ENCODE measurements at places on chromosomes 1 and 21.

GRCh38 chr1:89060091-89060490, 4.9 kb downstream of the GBP1 start:
- H3K27ac ChIP-seq: no peak overlapping the region
- no peaks in the 10 kb centered on the region for H3K4me1 ChIP-seq
- H3K36me3 ChIP-seq: no peaks in the 10 kb centered on the region
- no peak for DNase-seq

GRCh38 chr1:209409780-209410179, 173.7 kb upstream of the CAMK1G start:
- no peak overlapping the region for H3K27ac ChIP-seq
- no peak for DNase-seq
- H3K4me1 ChIP-seq: no peaks in the 10 kb centered on the region
- H3K36me3 ChIP-seq: no peaks in the 10 kb centered on the region

- H3K4me1 ChIP-seq: peaks cover 17% of the 10 kb centered on the region
- no peaks in the 10 kb centered on the region for H3K36me3 ChIP-seq
- H3K4me3 ChIP-seq: no peak overlapping the region
These were observed 65.2 kb downstream of the BCAR3 start for GRCh38 chr1:93616221-93616995.

GRCh38 chr1:2956576-2956975, 64.7 kb upstream of the ACTRT2 start:
- H3K27ac ChIP-seq: no peak overlapping the region
- H3K4me1 ChIP-seq: no peaks in the 10 kb centered on the region
- no peak for DNase-seq
- H3K27me3 ChIP-seq: no peaks in the 10 kb centered on the region

GRCh38 chr21:46207006-46207919, 21.3 kb downstream of the LSS start:
- DNase-seq: peak; percentile 39
- H3K27ac ChIP-seq: no peak overlapping the region
- H3K27me3 ChIP-seq: no peaks in the 10 kb centered on the region
- H3K36me3 ChIP-seq: peaks cover 11% of the 10 kb centered on the region

DNA sequence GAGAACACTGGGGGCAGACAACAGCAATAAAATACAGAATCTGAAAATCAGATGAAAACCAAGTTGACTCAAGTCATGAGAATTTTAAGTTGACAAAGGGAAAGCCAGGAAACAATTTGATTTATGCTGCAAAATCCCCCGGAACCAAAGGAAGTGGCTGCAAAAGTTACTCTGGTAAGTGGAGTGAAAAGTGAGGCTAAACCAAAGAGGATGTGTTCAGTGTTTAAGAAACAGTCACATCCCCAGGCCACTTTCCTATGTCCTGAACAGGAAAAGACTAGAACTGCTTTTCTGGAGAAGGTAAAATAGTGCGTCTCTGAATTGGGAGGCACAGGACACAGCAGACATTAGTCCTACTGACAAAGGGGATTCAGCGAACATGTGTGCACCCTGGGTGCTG, 5.9 kb downstream of the TARBP1 start:
- no peak overlapping the region for H3K4me3 ChIP-seq
- no peak overlapping the region for H3K27ac ChIP-seq
- H3K27me3 ChIP-seq: no peaks in the 10 kb centered on the region
- DNase-seq: no peak
- peaks cover 12% of the 10 kb centered on the region for H3K4me1 ChIP-seq

DNA sequence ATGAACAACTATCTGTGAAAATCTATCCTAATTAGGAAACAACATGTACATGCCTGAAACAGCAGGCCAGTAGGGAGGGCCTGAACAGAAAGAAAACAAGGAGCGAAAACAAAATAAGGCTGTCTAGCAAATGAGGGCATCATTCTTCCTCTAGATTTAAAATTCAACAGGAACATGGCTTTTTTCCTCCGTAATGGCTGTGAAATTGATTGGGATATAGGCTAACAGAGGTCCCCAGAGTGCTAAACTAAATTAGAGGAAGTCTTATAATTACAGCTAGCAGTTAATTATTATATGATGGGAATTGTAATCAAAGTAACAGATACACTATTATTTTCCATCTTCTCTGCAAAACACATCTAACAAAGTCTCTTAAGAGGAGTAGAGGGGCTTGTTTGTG, 51.7 kb upstream of the TIAM1 start:
- H3K27ac ChIP-seq: no peak overlapping the region
- DNase-seq: no peak
- no peaks in the 10 kb centered on the region for H3K27me3 ChIP-seq
- no peaks in the 10 kb centered on the region for H3K36me3 ChIP-seq
- H3K4me3 ChIP-seq: no peak overlapping the region
- no peaks in the 10 kb centered on the region for H3K4me1 ChIP-seq

DNA sequence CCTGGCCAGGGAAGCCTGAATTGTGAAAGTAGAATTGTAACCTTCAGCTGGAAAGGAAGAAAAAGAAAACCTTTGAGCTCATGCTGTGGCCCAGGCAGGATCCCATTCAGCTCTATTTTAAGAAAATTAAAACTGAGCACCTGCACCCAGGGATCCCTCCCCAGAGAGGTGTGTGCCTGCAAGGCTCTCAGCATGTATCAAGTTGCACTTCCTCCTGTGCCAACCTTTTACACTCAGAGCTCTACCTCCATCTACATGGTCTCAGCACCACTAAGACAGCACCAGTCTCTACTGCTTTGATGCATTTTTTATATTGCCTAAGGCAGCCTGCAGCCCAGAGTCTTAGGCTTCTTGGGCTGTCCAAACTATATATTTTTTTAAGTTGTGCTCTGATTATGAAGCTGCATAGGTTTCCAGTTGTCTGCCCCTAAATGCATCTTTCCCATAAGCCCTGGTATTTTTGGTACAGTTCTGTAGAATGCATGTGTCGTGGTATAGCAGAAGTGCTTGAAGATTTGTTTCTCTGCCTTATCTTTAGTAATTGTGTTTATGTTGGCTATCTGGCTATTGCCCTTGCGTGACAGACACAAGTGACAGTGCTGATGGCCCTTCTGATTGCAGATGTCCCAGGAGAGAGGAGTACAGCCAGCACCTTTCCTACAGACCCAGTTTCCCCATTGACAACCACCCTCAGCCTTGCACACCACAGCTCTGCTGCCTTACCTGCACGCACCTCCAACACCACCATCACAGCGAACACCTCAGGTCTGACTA, 63.1 kb downstream of the PTPRC start:
- H3K27me3 ChIP-seq: no peaks in the 10 kb centered on the region
- DNase-seq: no peak
- no peaks in the 10 kb centered on the region for H3K36me3 ChIP-seq
- H3K4me3 ChIP-seq: no peak overlapping the region
- H3K27ac ChIP-seq: no peak overlapping the region

DNA sequence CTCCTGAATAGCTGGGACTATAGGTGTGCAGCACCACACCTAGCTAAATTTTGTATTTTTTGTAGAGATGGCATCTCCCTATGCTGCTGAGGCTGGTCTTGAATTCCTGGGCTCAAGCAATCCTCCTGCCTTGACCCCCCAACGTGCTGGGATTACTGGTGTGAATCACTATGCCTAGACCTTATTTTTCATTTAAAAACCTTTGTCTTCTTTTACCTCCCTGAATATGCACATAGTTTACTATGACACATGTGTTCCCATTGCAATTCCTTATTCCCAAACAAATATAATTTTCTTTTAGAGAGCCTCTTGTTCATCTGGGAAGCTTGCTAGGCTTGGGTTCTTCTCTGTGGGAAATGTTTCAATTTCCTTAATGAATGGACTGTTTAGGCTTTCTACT, 16.8 kb downstream of the SH3BGR start:
- H3K4me3 ChIP-seq: no peak overlapping the region
- no peaks in the 10 kb centered on the region for H3K4me1 ChIP-seq
- no peaks in the 10 kb centered on the region for H3K27me3 ChIP-seq
- H3K27ac ChIP-seq: no peak overlapping the region

- H3K4me1 ChIP-seq: peaks cover 8% of the 10 kb centered on the region
- H3K27ac ChIP-seq: no peak overlapping the region
- no peak for DNase-seq
- no peaks in the 10 kb centered on the region for H3K27me3 ChIP-seq
These were observed 6.9 kb downstream of the E2F2 start for GRCh38 chr1:23524163-23524562.

DNA sequence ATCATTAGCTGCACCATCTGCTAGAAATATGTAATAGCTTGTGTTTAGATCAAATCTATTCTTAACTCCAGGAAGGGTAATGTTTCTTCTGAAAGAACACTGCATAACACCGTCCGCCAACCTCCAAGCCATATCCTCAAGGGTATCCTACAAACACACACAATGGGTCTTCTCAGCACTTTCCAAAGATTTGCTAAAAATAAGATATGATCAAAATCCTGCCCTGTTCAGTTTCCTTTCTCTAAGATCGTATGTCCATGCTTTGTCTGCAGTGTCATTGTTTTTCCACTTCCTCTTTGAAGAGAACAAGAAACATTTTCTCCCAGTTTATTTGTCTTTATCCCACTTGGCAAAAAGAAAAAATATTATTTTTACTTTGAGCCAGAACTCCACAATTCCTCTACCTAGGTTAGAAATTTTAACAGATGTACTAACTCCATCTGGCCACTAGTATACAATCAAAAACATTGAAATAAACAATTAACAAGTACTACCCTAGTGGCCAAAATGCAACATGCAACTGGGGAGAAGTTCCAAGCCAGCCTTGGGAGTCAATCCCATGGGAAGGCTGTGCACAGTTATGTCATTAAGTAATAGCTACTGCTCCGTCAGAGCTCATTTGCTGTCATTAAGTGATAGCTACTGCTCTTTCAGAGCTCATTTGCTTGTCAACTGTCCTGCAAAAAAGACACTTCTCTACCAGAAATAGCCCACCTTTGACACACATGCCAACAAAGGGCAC, 37.8 kb downstream of the FRRS1 start:
- no peaks in the 10 kb centered on the region for H3K36me3 ChIP-seq
- no peaks in the 10 kb centered on the region for H3K4me1 ChIP-seq
- H3K4me3 ChIP-seq: no peak overlapping the region
- DNase-seq: no peak

DNA sequence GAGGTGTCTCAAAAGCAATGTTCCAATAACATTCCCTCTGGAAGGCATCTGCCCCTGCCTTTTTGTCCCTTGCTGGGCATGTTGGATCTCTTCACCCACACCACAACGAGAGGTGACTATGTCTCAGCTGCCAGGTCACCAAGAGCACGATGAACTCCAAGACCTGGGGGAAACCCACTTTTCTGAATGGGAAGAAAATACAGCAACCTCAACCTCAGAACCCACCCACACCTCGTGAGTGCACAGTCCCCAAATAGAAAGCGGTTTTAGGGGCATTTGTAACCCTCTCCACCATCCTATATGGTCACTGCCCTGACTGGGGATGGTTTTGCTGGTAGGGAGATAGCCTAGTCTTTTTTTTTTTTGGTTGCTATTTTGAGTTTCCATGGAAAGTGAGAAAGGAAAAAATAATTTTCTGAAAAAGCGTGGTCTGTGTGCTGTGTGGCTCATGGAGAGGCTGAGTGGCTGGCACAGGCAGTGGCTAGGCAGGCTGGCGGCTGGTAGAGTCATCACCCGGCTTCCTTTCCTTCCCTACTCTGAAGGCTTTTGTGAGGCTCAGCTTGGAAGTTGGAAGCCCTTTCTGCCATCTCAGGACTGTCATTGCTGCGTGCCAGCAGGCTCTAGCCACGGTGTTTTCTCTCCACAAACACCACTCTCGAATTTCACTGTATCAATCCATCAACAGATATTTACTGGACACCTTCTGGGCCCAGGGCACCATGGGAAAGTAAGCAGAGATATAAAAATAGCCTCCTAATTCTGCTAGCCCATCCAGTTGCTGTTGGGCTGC, 15.8 kb downstream of the TSPAN2 start:
- no peaks in the 10 kb centered on the region for H3K27me3 ChIP-seq
- H3K27ac ChIP-seq: peak overlapping the region; percentile 8
- H3K4me1 ChIP-seq: no peaks in the 10 kb centered on the region
- DNase-seq: no peak
- no peaks in the 10 kb centered on the region for H3K36me3 ChIP-seq
- H3K4me3 ChIP-seq: no peak overlapping the region

DNA sequence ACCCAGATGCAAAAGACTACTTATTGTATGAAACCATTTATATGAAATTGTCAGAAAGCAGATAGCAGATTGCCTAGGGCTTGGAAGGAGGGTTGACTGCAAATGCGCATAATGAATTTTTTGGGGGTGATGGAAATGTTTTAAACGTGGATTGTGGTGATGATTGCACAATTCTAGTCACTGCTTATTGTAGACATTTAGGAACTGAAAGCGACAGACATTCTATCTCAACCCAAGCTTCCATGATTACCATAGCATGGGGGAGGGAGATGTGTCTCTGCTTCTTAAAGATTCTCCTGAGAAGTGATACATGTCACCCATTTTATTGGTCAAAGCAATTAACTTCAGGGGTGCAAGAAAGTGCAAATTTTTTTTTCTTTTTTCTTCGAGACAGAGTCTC, 2.8 kb upstream of the MTF2 start:
- peaks cover 3% of the 10 kb centered on the region for H3K4me1 ChIP-seq
- no peak overlapping the region for H3K27ac ChIP-seq
- no peaks in the 10 kb centered on the region for H3K27me3 ChIP-seq
- no peak for DNase-seq
- no peaks in the 10 kb centered on the region for H3K36me3 ChIP-seq

- H3K4me3 ChIP-seq: no peak overlapping the region
- H3K27ac ChIP-seq: no peak overlapping the region
- no peaks in the 10 kb centered on the region for H3K4me1 ChIP-seq
- no peak for DNase-seq
- H3K27me3 ChIP-seq: no peaks in the 10 kb centered on the region
These were observed 86.5 kb upstream of the IPO9 start for GRCh38 chr1:201742476-201742875.

DNA sequence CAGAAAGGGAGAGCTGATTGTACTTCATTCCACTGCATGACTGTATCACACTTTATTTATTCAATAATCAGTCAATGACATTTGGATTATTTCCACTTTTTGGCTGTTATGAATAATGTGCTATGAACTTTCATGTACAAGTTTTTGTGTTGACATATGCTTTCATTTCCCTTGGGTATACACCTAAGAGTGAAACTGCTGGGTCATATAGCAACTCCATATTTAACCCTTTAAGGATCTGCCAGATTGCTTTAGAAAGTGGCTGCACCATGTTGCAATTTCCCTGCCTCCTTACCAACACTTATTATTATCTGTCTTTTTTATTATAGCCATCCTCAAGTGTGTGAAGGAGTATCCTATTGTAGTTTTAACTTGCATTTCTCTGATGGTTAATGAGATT, 108.8 kb upstream of the KCNK1 start:
- H3K4me3 ChIP-seq: no peak overlapping the region
- H3K4me1 ChIP-seq: no peaks in the 10 kb centered on the region
- H3K27me3 ChIP-seq: no peaks in the 10 kb centered on the region
- H3K27ac ChIP-seq: no peak overlapping the region
- H3K36me3 ChIP-seq: no peaks in the 10 kb centered on the region
- DNase-seq: no peak

GRCh38 chr1:88351960-88352359, 332.1 kb upstream of the PKN2 start:
- H3K36me3 ChIP-seq: no peaks in the 10 kb centered on the region
- no peaks in the 10 kb centered on the region for H3K4me1 ChIP-seq
- no peak overlapping the region for H3K4me3 ChIP-seq
- H3K27ac ChIP-seq: no peak overlapping the region
- no peak for DNase-seq
- H3K27me3 ChIP-seq: no peaks in the 10 kb centered on the region

All from pancreas (tissue), 10 donors.